Aorta (tissue), 5 donors: ENCODE measurements at places on chromosomes 16 and 17. TPM values are rescaled to one million over a fixed set of nuclear protein-coding genes. Genes with fewer than 3 reads are reported as not detected.

DNA sequence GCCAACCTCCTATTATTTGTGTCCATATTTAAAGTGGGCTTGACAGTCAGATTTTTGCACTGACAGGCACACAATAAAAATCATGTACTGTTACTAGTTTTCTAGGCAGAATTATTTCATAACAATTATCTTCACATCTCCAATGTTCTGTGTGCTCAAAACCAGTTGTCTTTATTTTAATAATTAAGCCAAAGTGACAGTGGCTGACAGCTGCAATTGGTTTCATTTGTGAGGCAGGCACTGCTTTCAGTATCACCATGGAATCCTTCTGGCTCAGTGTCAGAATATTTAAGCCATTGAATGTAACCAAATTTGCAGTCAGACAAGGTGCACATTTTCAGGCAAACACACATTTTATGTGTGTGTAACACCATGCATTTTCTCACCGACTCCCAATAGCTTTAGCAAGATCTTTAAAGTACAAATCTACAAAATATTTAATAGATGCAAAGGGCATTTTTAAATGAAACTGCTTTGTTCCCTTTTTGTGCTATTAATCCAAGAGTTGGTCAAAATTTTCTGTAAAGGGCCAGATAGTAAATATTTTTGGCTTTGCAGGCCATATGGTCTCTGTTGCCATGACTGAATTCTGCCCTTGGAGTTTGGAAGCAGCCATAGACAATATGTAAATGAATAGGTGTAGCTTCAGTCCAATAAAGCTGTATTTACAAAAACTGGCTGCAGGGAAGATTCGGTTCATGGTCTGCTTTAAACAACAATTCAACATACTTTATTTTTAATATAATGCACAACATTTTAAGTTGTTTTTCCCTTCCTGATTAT lies 486.0 kb downstream of the KCNJ2 start:
- no peak for DNase-seq
- H3K4me3 ChIP-seq, result no peak overlapping the region
- no peak overlapping the region for H3K27ac ChIP-seq
- H3K27me3 ChIP-seq, result no peaks in the 10 kb centered on the region

Gene ABCA6
- 200 TPM for total RNA-seq

DNA sequence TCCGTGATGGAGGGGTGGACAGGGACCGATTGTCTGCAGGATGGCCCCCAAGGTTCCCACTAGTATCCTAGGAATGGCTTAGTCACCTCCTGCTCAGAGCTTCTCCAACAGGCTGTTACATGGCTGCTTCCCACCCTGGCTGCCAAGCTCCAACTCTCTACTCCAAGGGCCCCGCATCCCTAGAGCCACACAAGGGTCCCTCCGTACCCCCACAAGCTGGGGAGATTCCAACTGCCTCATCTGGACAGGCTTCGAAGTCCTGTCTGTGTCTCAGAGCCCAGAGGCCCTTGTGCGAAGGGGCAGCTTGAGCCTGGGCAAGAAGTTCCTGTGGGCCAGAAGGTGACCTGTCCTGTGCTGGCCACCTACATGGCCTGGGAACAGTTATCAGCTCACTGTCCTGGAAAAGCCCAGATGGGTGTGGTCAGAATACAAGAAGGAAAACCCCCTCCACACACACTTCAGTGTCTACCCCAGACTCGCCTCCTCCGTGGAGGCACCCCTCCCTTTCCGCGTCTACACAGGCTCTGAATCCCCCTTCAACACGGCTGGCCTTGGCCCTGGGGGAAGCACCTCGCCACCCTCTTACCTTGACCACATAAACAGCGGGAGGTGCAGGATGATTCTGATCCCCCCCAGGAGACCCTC lies 586 bp downstream of the MEAK7 start:
- H3K27me3 ChIP-seq, result no peaks in the 10 kb centered on the region
- H3K4me3 ChIP-seq, result peak overlapping the region; percentile 50
- no peaks in the 10 kb centered on the region for H3K4me1 ChIP-seq
- no peak overlapping the region for H3K27ac ChIP-seq
- no peaks in the 10 kb centered on the region for H3K36me3 ChIP-seq

Gene NLRC3
- 2.3 TPM for total RNA-seq

DNA sequence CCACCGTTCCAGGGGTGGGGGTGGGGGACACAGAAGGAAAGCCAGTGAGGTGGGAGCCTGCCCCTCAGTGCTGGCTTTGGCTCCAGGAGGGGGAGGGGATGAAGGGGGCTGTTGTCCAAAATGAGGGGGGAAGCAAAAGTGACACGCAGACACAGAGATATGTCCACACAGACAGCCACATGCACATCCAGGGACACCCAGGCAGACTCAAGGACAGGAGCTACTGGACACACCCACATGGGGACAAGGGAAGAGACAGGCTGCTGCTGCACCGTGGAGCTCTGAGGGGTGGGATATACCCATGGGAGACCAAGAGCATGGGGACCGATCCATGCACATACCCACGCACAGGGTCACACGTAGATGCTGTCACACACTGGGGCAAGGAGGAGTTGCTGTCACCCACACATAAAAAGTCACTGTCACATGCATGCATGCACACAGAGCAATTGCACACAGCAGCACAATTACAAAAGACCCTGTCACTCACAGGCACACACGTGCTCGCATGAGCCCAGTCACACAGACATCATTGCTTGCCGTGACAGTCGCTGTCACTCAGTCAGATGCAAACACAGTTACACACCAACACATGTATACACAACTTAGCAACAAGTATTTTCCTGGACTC lies 1.3 kb downstream of the THRA start:
- no peaks in the 10 kb centered on the region for H3K27me3 ChIP-seq
- DNase-seq, result peak; percentile 67
- H3K4me3 ChIP-seq, result peak overlapping the region; percentile 98
- H3K4me1 ChIP-seq, result peaks cover 1% of the 10 kb centered on the region

GRCh38 chr16:20285993-20286499 lies 41.3 kb downstream of the GP2 start:
- H3K4me3 ChIP-seq, result no peak overlapping the region
- H3K27ac ChIP-seq, result no peak overlapping the region
- no peaks in the 10 kb centered on the region for H3K4me1 ChIP-seq
- H3K27me3 ChIP-seq, result peaks cover 1% of the 10 kb centered on the region

Gene NOTUM
- not detected for total RNA-seq

DNA sequence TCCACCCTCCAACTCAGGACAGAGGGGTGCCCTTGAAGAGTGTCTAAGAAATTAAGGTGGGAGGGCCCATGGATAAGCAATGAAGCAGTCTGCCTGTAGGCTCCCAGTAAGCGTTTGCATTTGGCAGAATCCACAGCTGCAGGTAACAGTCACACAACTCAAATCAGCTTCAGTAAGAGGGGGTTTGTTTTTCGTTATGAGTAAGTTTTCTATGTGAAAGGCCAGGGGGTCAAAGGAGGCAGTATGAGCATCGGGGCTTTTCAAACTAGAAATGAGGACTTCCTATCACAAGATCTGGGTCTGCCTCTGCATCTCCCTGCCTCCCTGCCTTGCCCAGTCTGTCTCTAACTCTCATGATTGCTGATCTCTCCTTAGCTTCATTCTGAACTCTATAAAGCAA lies 128.1 kb upstream of the CCL2 start:
- H3K36me3 ChIP-seq, result no peaks in the 10 kb centered on the region
- no peak for DNase-seq
- H3K4me3 ChIP-seq, result no peak overlapping the region
- no peaks in the 10 kb centered on the region for H3K4me1 ChIP-seq
- no peaks in the 10 kb centered on the region for H3K27me3 ChIP-seq
- no peak overlapping the region for H3K27ac ChIP-seq

DNA sequence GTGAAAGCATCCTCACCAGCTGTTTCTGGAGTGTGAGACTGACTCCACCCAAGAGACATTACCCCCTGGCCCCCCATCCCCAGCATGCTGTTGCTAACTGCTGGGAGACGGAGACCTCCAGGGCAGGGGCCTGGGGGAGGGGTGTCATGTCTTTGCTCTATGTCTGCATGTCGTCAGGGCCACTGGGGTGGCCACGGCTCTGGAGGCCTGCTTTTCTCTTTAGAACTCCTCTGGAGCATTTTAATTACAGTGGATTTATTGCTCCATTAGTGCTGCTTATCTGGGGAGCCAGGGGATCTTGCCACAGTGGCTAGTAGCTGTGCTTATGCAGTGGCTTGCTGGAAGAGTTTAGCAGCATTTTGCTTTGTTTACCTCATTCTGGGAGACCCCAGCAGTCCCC lies 32.3 kb downstream of the CLEC16A start:
- no peaks in the 10 kb centered on the region for H3K27me3 ChIP-seq
- no peak overlapping the region for H3K27ac ChIP-seq
- H3K4me1 ChIP-seq, result no peaks in the 10 kb centered on the region
- no peak overlapping the region for H3K4me3 ChIP-seq

Gene KRTAP1-5
- total RNA-seq, result not detected

Gene MT4
- total RNA-seq, result not detected

Gene CHST5
- not detected for total RNA-seq

- no peaks in the 10 kb centered on the region for H3K27me3 ChIP-seq
- DNase-seq, result no peak
- H3K36me3 ChIP-seq, result peaks cover 2% of the 10 kb centered on the region
- no peak overlapping the region for H3K4me3 ChIP-seq
- H3K4me1 ChIP-seq, result no peaks in the 10 kb centered on the region
- H3K27ac ChIP-seq, result no peak overlapping the region
These were observed 21.6 kb upstream of the TRIM25 start for GRCh38 chr17:56935461-56935860.

DNA sequence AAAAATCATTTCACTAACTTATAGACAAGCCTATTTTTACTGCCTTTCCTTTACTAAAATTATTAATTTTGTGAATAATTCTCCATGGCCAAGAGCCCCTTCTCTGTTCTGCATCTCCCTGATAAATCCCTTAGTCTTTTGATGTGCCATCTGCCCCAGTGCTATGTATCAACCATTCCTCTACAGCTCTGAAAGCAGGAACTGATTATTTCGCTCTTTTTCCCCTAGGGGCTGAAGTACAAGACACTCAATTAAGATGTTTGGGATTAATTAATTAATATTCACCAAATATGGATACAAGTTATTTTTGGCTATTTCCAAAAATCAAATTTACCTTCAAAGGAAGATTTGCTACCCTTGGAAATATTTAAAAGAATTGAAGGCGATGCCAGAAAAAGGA lies 26.6 kb downstream of the SSH2 start:
- H3K27ac ChIP-seq, result no peak overlapping the region
- no peak for DNase-seq
- no peaks in the 10 kb centered on the region for H3K27me3 ChIP-seq
- H3K36me3 ChIP-seq, result no peaks in the 10 kb centered on the region
- no peak overlapping the region for H3K4me3 ChIP-seq

DNA sequence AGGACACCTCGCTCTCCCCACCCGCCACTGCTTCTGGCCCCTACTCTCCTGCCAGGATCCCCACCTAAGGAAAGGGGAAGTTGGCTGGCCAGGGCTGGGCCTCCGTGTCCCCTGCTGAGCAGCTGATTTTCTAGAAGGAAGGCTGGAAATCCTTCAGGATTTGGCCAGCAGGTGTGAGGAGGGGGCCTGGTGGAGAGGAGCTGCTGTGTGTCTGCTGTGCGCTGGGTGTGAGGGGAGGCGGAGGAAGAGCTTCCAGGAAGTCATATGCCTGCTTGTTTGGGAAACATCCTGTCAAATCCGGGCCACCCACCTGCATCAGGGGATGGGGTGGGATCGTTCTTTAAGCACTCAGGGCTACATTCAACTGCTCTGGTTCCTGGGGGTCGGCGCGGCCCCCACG lies 28.6 kb downstream of the TPSG1 start:
- H3K36me3 ChIP-seq, result no peaks in the 10 kb centered on the region
- no peak overlapping the region for H3K4me3 ChIP-seq
- no peak overlapping the region for H3K27ac ChIP-seq
- H3K4me1 ChIP-seq, result no peaks in the 10 kb centered on the region
- DNase-seq, result no peak
- no peaks in the 10 kb centered on the region for H3K27me3 ChIP-seq

DNA sequence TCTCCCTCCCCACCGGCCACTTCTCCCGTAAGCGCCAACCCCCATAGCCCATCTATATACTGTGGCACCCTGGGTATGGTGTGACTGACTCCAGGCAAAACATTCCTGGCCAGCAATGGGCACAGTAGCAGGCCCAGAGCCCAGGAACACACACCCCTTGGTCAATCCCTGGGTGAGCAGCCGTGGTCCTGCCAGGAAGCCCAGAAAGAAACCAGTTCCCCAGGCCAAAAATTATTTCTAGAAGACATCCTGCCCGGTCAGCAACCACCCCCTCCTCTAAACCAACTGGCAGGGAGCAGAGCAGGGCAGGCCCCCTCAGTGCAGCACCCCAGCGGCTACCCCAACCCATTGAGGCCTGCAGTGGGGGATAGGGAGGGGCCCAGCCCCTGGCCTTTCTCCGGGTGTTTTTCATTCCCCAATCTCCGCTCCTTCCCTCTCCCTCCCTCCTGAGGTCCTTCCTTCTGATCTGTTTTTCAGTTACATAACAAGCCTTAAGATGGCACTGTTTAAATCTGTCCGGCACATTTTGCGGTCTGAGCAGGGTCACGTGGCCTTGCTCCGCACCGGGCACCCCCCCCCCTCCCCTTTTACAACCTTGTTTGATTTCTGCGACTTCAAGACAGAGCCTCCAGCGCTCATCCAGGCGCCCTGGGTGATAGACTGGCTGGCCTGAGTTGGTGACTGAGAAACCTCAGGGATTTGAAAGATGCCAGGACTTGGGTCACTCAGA lies 2.0 kb downstream of the NPTX1 start:
- no peak for DNase-seq
- no peaks in the 10 kb centered on the region for H3K36me3 ChIP-seq
- no peaks in the 10 kb centered on the region for H3K27me3 ChIP-seq
- no peaks in the 10 kb centered on the region for H3K4me1 ChIP-seq
